ENCODE measurements at places on chromosomes 6 and 20.

DNA sequence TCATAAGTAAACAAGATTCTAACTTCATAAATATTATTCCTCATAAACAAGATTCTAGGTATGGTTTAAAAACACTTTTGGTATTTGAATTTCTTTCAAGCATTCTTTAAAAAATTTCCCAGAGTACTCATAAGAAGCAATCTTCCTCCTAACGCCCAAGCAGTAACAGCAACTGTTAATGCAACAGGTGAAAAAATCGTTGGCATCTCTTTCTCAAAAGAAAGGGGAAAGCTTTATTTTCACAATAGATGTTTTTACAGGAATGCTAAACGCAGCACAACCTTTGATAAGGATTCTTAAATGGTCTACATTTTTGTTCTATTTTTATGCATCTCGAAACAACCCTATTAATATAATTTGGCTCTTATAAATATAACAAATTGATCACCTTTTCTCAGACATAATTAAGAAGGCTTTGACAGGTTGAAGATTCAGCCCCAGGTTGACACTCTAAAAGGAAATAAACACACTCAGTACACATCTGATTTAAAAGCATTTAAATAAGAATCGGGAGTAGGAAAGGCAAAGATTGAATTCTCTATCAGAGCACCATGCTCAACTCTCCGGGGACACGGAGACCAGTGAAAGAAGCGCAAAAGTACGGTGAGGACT is 634 bp downstream of the AHI1 start:
- no peak for DNase-seq

DNA sequence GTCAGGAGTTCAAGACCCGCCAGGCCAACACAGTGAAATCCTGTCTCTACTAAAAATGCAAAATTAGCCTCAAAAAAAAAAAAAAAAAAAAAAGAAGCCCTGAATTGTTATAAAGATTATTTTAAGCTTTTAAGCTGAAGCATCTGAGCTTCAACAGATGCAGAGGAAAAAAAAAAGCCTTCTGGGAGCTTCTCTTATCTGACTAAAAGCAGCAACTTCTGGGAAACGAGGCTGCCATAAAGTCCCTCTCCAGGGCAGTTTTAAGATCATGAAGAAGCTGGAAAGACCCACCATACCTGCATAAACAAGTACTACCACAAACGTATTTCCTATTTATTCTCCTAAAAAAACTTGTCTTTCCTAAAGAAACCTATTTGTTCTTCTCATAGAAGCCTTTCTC is 3.6 kb downstream of the SERINC3 start:
- DNase-seq: no peak

- no peak for DNase-seq
These were observed 6.0 kb downstream of the PCMT1 start for GRCh38 chr6:149755300-149756260.

DNA sequence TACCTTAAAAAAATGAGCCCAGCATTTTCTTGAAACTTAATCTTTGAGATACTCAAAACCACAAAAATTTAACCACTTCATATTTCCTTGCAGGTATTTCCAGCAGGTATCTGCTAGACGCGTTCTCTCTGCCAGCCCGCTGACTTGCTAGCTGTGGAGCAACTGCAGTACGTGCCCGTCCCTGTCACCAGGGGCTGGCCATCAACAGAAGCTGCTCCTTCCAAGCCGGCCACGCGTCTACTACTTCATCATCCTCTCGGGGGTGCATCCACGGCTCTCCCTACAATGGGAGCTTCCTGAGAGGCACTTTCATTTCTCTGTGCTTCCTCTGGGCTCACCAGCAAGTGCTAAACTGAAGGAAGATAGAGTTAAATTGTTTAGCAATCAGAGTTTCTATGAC is 132.4 kb downstream of the DTNBP1 start:
- no peak for DNase-seq

- DNase-seq: no peak
These were observed 511.4 kb upstream of the FLRT3 start for GRCh38 chr20:14848806-14849205.

- DNase-seq: no peak
These were observed 709 bp upstream of the ASXL1 start for GRCh38 chr20:32357375-32357868.

- DNase-seq: peak; percentile 71
These were observed 8.6 kb downstream of the NKX2-2 start for GRCh38 chr20:21505161-21505809.

GRCh38 chr6:28105245-28105639 is 19.2 kb upstream of the ZSCAN16 start:
- DNase-seq: no peak

DNA sequence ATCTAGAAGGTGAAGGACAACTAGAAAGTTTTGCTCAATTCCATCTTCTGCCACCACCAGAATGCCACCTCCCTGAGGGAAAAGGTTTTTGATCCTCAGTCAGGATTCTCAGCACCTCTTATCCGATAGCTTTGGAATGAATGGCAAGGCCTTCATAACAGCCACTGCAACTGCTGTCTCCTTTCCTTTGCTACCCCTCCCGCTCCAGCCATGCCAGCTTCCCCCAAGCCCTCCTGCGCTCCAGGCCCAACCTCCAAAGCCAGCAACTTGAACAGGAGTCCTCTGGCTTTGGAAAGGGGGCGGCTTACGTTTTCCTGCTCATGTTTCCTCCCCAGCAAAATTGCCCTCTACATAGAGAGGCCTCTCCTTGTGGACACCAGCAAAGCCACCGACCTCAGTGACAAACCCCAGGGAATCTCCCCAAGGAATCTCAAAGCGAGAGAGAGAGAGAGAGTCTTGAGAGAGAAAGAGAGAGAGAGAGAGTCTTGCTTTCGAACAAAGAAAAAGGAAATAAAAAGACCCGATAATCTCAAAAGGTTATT is 420 bp upstream of the BTN2A1 start:
- DNase-seq: no peak

All from stimulated activated CD4-positive, alpha-beta T cell treated with anti-CD3 and anti-CD28 coated beads, Interleukin-2, amount 100 ng/mL, for 4 hours (primary cell).